CD4-positive, alpha-beta T cell treated with Interleukin-4 for 1 hour (primary cell): ENCODE measurements at places on chromosomes 12 and 14.

DNA sequence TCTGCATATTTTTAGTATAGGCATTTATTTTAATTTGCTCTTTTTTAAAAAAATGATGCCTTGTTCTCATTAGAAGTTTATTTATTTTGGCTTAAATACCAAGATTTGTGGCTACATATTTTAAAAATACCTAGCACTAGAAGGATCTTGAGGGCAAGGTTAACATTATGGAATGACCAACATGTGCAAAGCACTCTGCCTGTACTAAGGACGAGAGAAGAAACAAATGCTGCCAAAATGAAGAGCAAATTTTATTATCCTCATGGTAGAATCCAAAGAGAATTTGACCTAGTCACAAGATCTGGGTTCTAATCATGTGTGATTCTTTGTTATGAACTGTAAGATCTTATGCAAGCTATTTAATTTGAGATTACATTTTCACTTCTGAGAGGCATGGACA lies 2.8 kb downstream of the CAND1 start:
- DNase-seq = no peak

DNA sequence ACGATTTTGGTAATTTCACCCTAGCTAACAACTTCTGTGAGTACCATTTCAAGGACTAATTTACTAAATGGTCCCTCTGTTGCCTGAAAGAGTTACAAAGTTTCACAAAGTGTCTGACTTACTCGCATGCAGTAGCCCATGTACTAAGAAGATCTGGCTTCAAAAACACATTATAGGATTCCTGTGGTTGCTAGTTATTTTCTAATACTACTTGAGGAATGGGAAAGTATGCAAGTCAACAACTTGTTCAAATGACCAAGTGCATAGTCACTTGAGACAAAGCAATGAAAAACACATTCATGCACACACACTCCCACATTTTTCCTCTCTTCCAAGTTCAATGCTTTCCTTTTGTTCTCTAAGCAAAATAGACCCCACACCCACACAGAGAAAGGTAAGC lies 219.7 kb upstream of the TMPO start:
- DNase-seq = no peak

DNA sequence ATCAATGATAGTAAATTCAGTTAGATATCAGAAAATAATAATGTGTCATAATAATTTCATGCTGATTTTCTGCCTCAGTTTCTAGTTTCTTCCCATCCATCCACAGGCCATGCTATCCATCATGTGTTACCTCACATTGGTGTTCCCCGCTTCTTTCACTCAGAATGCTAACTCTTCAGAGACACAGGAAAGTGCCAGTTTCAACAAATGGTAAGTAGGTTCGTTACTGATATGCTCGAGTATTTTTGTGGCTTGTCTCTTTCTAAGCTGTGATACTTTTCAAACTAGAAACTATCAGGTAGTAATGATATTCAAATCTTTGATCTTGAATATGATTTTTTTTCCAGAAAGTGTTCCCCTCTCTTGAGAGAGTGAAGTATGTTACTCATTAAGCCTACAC lies 1.5 kb downstream of the KLRB1 start:
- DNase-seq = no peak

- DNase-seq = no peak
Observed at GRCh38 chr14:70188322-70188658, 461 bp downstream of the SLC8A3 start.

- no peak for DNase-seq
Observed at GRCh38 chr12:25682421-25682820, 129.3 kb upstream of the LMNTD1 start.

DNA sequence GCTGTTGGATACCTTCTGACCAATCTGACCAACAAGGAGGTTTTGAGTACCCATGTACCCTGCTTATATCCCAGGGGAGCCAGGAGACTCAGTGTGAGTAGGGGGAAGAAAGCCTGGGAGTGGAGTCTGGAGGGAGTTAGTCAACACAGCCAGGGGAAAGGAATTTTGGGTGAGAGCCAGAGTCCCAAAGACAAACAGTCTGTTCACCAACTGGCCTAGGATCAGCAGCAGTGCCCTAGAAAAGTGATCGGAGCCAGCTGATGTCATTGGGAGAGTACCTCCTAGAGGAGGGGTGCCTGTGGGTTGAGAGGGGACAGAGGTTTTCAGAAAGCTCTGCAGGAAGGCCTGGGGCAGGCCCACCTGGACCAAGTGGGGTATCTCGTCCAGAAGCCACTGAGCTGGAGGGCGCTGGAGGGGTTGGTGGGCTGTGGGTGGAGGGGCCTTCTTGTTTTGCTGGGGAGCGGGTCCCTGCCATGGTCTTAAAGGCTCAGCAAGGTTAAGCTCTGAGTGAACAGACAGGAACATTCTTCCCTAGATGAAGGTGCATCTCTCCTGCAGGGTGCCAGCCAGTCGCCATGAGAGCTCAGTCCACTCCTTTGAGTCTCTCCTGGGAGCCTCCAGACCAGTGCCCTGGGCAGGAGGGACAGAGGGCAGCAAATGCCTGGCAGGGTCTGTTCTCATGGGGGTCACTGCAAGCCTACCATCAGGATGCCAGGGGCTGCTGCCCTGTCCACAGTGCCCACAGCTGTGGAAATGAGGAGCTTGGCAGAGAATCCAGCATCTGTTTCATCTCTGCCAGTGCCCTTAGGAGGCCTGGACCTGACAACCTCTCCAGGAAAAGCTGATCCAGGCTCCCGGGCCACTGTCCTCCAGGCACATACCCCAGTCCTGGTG lies 63.6 kb downstream of the CHGA start:
- DNase-seq = no peak
